ENCODE measurements at places on chromosomes 7 and 10. TPM values are rescaled to one million over a fixed set of nuclear protein-coding genes. Genes with fewer than 3 reads are reported as not detected.
A peak's percentile ranks its signal among the peaks of the same experiment; 100 is the strongest.

DNA sequence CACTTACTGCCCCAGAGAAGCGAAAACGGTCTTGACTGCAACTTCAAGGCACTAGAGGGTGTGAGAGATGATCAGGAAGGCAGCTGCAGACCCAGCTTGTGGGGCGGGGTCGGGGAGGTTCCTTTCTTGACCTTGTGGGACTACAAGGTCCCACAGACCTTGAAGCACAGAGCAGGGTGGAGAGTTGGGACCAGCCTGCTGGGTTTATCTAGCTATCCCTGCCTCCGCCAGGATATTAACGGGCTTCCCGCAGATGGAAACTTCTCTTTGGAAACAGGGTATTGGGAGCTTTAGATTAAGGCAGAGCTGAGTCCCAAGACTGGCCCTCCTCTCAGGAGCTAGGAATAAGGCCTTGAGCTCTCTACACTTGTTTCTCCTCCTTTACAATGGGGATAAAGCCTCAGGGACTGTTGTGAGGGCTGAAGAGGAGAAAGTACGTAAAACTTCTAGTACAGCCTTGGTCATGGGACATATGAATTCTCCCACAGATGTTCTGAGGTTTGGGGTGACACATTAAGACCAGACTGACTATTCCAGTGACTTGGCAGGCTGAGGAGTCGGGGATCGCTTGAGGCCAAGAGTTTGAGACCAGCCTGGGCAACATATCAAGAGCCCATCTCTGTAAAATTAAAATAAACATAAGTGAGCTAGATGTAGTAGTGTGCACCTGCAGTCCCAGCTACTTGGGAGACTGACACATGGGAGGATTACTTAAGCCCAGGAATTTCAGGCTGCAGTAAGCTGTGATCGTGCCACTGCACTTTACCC is 153.2 kb downstream of the CDH23 start:
- H3K36me3 ChIP-seq, result no peaks in the 10 kb centered on the region
- no peak overlapping the region for H3K27ac ChIP-seq
- no peak overlapping the region for H3K4me3 ChIP-seq
- DNase-seq, result no peak

- H3K4me1 ChIP-seq, result peaks cover 32% of the 10 kb centered on the region
- H3K27me3 ChIP-seq, result no peaks in the 10 kb centered on the region
- H3K4me3 ChIP-seq, result no peak overlapping the region
Observed at GRCh38 chr7:133646472-133647315, 393.8 kb downstream of the EXOC4 start.

DNA sequence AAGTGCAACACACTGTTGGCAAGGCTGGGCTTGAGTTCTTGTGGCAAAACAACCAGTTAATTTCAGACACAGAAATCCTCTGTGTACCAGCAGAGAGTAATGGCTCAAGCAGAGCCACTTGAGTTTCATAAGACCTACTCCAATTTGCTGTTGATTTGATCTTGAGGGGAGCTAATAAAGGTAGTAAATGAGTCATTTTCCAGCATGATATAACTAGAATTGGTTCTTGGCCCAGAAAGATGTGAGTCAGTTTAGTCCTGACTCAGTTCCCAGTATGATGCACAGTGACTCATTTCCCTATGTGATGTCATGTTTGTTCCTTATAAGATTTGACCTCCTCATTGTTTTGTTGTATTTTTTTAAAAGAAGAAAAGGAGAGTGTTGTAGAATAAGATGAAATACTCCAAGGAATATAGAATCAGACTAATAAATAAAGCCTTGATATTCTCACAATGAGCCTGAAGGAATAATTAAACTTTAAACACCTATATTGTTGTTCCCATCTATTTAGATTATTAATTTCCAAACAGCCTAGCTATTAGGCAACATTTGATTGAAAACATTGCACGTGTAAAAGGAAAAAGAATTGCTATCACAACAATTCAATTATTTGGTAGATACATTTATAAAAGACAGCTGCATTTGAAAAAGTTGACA is 186.2 kb downstream of the REEP3 start:
- DNase-seq, result no peak
- peak overlapping the region; percentile 37 for H3K27ac ChIP-seq
- H3K4me1 ChIP-seq, result peaks cover 40% of the 10 kb centered on the region
- no peak overlapping the region for H3K4me3 ChIP-seq
- H3K27me3 ChIP-seq, result no peaks in the 10 kb centered on the region
- H3K36me3 ChIP-seq, result no peaks in the 10 kb centered on the region

MYO3A gene
- not detected for total RNA-seq

TBX20 gene
- not detected for total RNA-seq

MPLKIP gene
- 42.7 TPM for total RNA-seq

DNA sequence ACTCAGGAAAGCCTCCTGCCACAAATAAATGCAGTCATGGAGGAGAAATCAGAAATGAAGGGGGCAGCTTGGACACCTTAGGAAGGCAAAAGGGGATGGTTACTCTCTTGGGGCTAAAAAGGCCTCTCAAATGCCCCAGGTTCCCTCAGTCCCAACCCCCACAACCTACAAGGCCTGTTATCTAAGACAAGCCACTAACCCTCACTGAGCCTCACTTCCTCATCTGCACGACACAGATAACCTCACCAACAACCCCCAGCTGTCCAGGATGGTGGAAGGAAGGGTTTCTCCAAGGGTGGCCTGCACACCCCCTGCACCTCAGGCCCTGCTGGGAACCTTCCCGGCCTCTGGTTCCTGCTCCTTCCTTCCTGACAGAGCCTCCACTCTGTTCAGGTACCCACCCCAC is 29.2 kb downstream of the SORBS1 start:
- H3K27me3 ChIP-seq, result peaks cover 9% of the 10 kb centered on the region
- no peaks in the 10 kb centered on the region for H3K4me1 ChIP-seq
- no peaks in the 10 kb centered on the region for H3K36me3 ChIP-seq
- no peak for DNase-seq
- H3K4me3 ChIP-seq, result no peak overlapping the region
- H3K27ac ChIP-seq, result no peak overlapping the region

DNA sequence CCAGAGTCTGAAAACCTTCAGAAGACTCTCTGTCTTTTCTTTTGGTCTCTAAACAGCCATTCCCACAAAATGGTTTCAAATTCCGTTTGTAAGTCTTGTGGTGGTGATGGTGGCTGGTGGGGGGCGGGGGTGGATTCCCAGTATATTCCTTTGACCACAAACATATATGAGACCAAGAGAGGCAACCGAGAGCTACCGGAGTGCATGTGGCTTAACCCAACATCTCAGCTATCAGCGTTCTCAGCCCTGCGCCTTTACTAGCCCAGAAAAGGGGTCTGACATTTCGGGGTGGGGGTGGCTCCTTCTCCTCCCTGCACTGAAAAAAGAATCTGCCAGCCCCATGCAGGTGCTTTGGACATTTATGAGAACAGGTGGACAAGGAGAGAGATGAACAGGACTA is 621.1 kb downstream of the ACTR3B start:
- H3K27me3 ChIP-seq, result no peaks in the 10 kb centered on the region
- no peak overlapping the region for H3K27ac ChIP-seq
- no peaks in the 10 kb centered on the region for H3K36me3 ChIP-seq
- H3K4me3 ChIP-seq, result no peak overlapping the region
- DNase-seq, result peak; percentile 11

DNA sequence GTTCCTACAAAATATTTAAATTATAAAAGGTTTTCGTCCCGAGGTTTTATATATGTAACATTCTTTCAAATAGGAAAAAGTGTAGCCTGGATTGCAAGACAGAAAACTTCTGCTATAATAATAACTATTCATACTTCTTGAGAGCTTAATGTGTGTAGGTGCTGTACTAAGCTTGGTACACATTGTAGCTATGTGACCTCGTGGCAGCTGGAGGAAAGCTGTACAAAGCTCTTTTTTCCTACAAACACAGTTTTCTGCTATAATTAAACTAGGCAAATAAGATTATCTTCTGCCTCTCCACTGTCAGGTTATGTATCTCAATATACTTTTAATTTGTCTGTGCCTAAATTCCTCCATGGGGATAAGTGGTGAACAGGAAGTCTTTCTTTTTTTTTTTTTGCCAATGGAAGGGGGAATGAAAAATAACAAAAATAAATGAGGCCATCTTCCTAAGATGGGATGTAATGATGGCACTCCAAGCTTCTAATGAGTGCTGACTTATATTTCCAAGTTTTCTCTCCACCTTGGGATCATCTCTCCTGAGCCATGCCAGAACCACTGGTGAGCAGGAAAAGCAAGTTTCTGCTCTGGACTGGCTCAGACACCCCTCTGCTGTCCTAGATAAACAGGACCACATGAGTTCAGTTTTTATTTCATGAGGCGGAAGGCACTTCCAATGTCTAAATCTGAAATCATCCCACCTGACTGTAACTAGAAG is 9.9 kb downstream of the SGMS1 start:
- H3K27me3 ChIP-seq, result no peaks in the 10 kb centered on the region
- no peak overlapping the region for H3K27ac ChIP-seq
- H3K4me3 ChIP-seq, result no peak overlapping the region
- DNase-seq, result no peak
- H3K4me1 ChIP-seq, result peaks cover 11% of the 10 kb centered on the region

GRCh38 chr10:129528376-129528978 is 61.4 kb downstream of the MGMT start:
- H3K36me3 ChIP-seq, result peaks cover 3% of the 10 kb centered on the region
- DNase-seq, result no peak
- H3K27ac ChIP-seq, result no peak overlapping the region
- no peak overlapping the region for H3K4me3 ChIP-seq

GRCh38 chr7:151731022-151731441 is 145.9 kb downstream of the PRKAG2 start:
- no peak for DNase-seq
- H3K27me3 ChIP-seq, result no peaks in the 10 kb centered on the region
- H3K4me1 ChIP-seq, result peaks cover 32% of the 10 kb centered on the region
- H3K4me3 ChIP-seq, result no peak overlapping the region

DNA sequence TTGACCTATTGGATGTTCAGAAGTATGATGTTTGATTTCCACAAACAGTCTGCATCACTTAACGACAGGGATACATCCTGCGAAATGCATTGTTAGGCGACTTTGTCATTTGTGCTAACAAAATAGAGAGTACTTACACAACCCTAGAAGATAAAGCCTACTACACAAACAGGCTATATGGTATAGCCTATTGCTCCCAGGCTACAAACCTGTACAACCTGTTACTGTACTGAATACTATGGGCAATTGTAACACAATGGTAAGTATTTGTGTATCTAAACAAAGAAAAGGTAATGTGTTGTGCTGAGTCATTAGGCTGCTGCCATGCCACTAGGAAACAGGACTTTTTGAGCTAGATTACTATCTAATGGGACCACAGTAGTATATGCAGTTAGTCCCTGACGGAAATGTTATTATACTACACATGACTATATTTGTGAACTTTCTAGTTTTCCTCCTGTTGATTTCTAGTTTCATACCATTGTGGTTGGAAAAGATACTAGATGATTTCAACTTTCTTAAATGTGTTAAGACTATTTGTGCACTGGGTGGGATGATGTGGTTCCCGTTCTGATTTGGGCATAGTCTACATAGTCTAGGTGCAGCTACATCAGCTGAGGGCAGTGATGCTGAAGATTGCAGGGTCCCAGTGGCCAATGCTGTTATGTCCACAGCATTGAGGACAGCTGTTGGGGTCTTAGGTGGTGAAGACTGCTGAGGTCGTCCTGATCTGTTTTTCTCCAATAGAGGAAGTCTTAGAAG is 161.7 kb downstream of the HTR7 start:
- no peak overlapping the region for H3K27ac ChIP-seq
- H3K36me3 ChIP-seq, result no peaks in the 10 kb centered on the region
- DNase-seq, result no peak
- H3K4me1 ChIP-seq, result no peaks in the 10 kb centered on the region
- H3K4me3 ChIP-seq, result no peak overlapping the region

PLXDC2 gene
- total RNA-seq, result 33.2 TPM

- DNase-seq, result no peak
- H3K36me3 ChIP-seq, result no peaks in the 10 kb centered on the region
- H3K27ac ChIP-seq, result no peak overlapping the region
- peaks cover 27% of the 10 kb centered on the region for H3K4me1 ChIP-seq
- peaks cover 21% of the 10 kb centered on the region for H3K27me3 ChIP-seq
- no peak overlapping the region for H3K4me3 ChIP-seq
Observed at GRCh38 chr10:43047288-43047970, 29.4 kb upstream of the RET start.

DNA sequence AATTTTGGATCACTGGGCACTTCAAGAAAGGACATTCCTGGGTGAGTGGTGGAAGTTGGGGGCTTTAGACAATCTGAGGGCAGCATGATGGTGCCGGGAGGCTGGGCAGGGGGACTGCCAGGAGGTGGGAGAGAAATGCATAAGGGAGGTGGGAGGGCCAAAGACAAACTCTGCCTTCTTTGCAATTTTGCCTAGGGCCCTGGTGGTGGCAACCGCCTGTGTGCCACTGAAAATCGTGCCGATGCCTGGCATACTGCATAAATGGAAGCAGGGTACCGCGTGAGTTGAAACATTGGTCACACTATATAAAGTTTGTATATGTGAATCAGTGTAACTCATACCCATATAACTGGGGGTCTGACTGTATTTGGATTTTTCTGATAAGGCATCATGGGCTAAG is 3.3 kb downstream of the LUC7L2 start:
- H3K27me3 ChIP-seq, result no peaks in the 10 kb centered on the region
- H3K4me1 ChIP-seq, result peaks cover 49% of the 10 kb centered on the region
- H3K36me3 ChIP-seq, result peaks cover 6% of the 10 kb centered on the region
- no peak for DNase-seq

BTBD16 gene
- not detected for total RNA-seq

DNA sequence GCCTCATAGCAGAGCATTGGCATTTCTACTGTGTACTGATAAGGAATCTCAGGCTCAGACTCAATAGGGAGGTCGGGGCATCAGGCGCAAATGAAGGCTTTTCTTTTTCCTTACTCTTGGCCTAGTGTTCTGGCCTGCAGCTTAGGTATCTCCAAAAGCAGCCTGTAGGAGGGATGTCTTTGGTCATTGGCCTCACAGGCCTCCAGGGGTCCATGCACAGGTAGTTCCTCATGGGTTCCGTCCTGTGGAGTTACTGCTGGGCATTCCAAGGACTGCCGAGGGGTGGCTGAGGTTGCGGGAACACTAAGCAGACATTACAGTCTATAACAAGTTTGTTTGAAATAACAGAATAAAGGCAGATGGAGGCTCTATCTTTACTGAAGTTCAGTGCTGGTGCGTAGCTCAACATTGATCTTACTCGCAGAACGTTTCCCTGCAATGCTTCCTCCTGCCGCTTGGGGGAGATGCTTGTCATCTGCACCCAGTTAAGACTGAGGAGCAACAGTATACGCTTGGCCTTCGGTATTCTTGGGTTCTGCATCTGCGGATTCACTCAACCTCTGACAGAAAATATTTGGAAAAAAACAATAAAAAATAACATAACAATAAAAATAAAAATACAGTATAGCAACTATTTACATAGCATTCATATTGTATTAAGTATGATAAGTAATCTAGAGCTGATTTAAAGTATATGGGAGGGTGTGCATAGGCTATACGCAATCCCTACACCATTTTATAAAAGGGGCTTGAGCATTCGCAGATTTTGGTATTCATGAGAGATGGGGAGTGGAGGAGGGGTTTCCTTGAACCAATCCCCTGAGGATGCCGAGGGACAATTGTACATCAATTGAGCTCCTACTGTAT is 58.9 kb downstream of the SH2D4B start:
- no peak for DNase-seq
- H3K27ac ChIP-seq, result no peak overlapping the region
- no peaks in the 10 kb centered on the region for H3K4me1 ChIP-seq

CNNM2 gene
- total RNA-seq, result 15.1 TPM

ITGA8 gene
- 6.9 TPM for total RNA-seq

- no peak overlapping the region for H3K4me3 ChIP-seq
- no peaks in the 10 kb centered on the region for H3K4me1 ChIP-seq
- H3K27ac ChIP-seq, result no peak overlapping the region
- no peaks in the 10 kb centered on the region for H3K36me3 ChIP-seq
Observed at GRCh38 chr10:120562956-120563355, 105.9 kb downstream of the PLPP4 start.

- H3K4me3 ChIP-seq, result no peak overlapping the region
- H3K27me3 ChIP-seq, result peaks cover 5% of the 10 kb centered on the region
- DNase-seq, result no peak
- H3K4me1 ChIP-seq, result no peaks in the 10 kb centered on the region
- no peaks in the 10 kb centered on the region for H3K36me3 ChIP-seq
- no peak overlapping the region for H3K27ac ChIP-seq
Observed at GRCh38 chr7:115135769-115136410, 214.0 kb downstream of the MDFIC start.

Data from osteocyte (in vitro differentiated cells).